Cortex of kidney (tissue), 1 donor: ENCODE measurements at places on chromosomes 2 and 18.

GRCh38 chr18:63440881-63441280 lies 18.6 kb upstream of the VPS4B start:
- no peak for DNase-seq

GRCh38 chr18:40812981-40813515 lies 1142.0 kb upstream of the PIK3C3 start:
- DNase-seq = no peak

DNA sequence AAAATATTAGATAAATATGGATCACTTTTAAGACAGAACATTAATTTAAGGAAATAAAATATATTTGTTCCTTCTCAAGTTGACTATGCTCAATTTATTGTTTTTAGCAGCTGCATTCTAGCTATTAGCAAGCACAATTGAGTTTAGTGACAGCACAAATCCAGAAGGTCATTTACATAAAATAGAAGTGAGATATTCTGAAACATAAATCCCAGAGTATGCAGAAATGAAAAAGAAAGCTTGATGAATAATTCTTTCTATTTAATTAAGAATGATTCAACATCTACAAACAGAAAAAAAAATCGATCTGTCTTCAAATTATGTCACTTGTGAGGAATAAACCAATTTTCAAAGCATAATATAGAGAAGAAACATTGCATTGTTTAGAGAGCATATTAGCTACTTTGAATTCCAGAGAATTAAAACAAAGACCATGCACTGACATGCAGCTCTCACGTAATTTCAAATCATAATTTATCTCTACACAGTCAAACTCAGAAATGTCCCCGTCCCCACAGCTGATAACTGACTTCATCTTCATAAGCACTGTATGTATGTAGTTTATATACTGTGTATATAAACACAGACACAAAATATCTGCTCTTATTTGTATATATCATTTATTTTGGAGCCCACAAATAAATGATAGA lies 458.4 kb downstream of the TMX3 start:
- DNase-seq = no peak

GRCh38 chr2:240397542-240397916 lies 37.9 kb upstream of the GPC1 start:
- DNase-seq = no peak

DNA sequence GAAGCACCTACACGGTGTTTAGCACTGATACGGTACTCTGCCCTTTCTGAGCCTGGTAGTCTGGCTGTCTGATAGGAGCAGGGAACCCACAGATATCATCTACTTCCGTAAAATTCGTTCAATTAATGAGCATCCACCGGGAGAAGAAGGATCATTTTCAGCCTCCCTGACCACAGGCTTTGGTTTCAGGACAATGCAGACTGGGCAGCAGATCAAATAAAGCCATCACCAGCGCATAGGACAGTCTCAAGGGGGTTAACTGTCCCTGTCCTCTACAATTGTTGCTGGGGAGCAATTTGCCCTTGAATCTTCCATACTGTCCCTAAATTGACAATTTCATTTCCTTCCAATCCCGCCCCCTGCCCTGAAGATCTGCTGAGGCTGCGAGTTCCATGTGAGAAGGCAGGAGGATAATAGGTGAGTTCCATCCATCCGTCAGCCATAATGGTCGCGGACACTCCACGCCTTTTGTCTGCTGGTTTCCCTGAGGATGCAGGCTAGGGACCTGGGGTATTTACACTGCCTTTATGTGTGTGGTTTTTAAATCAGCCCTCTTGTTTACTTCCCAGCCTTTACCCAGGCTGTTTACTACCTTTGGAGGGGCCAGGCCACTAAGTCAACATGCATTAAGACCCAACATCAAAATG lies 110.0 kb downstream of the MYCN start:
- no peak for DNase-seq

DNA sequence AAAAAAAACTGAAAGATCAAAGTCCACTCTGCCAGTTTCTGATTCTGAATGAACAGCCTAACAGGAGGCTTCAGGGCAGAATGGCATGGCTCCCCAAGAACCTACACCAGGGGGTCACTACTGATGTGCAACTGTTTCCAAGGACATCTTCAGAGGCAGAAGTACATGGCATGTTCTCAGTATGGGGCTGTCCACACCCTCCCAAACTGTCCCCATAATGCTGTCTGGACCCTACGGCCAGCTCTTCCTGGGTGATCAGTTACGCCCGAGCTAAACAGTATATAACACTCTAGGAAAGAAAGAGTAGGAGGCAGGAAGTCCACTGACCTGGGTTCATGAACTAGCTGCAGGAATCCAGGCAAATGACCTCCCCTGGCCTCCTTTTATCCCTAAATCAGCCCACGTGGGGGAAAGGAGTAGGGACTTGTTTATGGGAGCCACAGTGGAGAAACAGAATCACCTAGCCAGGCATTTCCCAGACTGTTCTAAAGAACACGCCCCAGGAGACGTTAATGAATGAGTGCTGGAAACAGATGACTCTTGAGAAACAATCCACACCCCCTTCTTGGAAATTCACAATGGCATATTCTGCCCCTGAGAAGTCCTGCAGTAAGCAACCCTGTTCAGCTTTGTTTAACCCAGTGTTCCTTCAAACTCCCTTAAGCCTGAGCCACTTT lies 2.5 kb downstream of the TMBIM1 start:
- DNase-seq = no peak

GRCh38 chr2:2926858-2927175 lies 450.8 kb downstream of the EIPR1 start:
- no peak for DNase-seq

- no peak for DNase-seq
Measured at GRCh38 chr2:154457286-154457685, 241.2 kb upstream of the KCNJ3 start.

GRCh38 chr2:164954954-164955701 lies at the start of gene SLC38A11:
SLC38A11 (minus strand) TSS chr2:164955525; CDS start chr2:164955247, 278 bp downstream.
- no peak for DNase-seq

GRCh38 chr2:31387850-31388249 lies 26.7 kb downstream of the XDH start:
- no peak for DNase-seq

GRCh38 chr2:2561346-2562095 lies 230.4 kb upstream of the MYT1L start:
- DNase-seq = no peak

DNA sequence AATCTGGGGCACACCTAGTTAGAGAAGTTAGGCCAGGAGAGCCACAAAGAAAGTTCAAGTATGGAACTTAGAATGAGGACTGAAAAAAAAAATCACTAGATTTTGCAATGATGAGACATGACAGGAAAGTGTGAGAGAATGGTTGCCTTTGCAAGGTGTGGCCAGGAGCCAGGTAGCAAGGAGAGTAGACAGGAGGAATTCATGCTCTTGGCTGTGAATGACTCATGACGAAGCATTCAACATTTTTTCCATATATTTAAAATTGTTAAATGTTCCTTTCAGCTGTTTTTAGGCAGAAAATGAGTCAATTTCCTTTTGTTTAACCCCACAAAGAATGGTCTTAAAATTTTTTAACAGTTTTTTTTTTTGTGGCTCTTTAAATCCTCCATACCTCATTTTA lies 636.9 kb downstream of the PLCL1 start:
- no peak for DNase-seq

DNA sequence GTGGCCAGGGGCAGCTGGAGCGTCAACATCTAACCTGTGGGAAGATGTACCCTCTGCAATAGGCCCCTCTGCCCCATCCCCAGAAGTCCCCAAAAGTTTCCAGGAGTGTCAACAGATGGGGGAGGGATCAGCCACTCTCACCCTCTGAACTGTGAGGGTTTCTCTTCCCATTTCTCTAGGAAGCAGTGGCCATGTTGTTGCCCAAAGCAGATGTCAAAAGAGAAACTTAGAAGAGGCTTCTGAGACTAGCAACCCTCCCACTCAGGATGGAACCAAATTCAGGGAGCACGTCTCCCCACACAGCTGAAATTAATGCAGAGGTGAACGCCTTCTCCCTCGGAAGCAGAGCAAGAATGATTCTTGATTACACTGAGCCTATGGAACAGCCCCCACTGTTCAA lies 70.3 kb downstream of the ARL4C start:
- DNase-seq = no peak

GRCh38 chr2:191190861-191191552 lies 40.2 kb upstream of the STAT4 start:
- DNase-seq = no peak

GRCh38 chr18:33828949-33829348 lies 250.9 kb downstream of the ASXL3 start:
- no peak for DNase-seq

DNA sequence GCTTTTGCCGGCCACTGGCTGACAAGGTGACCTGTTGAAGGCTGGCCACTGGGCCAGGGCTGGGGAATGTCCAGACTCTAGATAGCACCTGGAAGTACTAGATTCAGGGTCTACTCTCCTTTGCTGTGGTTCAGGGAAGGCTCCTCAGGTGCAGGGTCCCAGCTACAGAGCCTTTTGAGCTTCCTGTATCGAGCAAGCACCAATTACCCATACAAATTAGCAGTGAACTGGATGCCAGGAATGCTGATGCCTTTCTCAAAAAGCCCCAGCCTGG lies 213.4 kb downstream of the CYP26B1 start:
- no peak for DNase-seq

GRCh38 chr2:229887441-229887840 lies 34.4 kb downstream of the TRIP12 start:
- DNase-seq = no peak

DNA sequence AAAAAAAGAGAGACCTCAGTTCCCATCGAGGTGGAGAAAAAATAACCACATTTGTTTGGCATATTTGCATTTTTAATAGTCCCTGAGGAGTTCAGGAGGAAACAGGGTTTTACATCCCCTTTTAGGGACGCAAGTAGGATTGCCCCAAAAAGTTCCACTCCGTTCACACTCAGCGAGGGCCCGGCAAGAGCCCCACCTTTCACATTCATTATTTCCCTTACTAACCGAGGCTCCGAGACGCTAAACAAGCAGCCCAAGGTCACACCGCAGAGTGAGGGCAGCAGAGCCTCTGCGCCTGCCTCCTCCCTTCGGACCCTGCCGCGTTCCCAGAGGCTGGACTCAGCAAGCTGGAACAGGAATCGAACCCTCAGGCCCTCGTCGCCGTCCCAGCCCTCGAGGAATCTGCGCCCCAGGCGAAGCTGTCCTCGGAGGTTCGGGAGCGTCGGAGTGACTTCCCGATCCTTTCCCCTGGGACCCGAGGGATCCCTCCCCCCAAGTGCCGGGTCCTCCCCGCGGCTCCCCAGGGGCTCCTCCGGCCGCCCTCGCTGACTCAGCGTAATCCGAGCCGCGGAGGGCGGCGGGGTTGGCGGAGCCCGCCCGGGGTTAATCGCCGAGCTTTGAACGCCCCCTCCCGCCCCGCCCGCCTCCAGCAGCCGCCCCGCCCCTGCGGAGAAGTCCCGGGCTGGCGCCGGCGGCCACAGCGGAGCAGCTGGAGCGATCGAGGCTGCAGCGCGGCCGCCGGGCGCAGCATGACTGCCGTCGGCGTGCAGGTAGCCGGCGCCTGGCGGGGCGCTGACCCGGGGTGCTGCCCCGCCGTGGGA lies at the start of gene TMEM37:
Gene TMEM37, plus strand, starts transcription at position 700 of the 821 bp plus-strand sequence. Its CDS starts 50 bp downstream, at position 750.
- peak; percentile 41 for DNase-seq

DNA sequence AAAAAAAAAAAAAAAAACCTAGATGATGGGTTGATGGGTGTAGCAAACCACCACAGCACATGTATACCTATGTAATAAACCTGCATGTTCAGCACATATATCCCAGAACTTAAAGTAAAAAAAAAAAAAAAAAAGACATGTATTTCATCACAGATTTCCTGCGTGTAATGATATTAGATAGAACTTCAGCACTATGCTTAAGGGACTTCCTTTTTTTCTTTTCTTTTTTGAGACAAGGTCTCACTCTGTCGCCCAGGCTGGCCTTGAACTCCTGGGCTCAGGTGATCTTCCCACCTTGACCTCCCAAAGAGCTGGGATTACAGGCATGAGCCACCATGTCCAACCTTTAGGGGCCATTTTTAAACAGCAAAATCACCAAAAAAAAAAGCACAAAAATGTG lies 42.0 kb downstream of the NEURL3 start:
- no peak for DNase-seq

GRCh38 chr2:48607307-48608014 lies 10.2 kb upstream of the GTF2A1L start:
- DNase-seq = no peak

DNA sequence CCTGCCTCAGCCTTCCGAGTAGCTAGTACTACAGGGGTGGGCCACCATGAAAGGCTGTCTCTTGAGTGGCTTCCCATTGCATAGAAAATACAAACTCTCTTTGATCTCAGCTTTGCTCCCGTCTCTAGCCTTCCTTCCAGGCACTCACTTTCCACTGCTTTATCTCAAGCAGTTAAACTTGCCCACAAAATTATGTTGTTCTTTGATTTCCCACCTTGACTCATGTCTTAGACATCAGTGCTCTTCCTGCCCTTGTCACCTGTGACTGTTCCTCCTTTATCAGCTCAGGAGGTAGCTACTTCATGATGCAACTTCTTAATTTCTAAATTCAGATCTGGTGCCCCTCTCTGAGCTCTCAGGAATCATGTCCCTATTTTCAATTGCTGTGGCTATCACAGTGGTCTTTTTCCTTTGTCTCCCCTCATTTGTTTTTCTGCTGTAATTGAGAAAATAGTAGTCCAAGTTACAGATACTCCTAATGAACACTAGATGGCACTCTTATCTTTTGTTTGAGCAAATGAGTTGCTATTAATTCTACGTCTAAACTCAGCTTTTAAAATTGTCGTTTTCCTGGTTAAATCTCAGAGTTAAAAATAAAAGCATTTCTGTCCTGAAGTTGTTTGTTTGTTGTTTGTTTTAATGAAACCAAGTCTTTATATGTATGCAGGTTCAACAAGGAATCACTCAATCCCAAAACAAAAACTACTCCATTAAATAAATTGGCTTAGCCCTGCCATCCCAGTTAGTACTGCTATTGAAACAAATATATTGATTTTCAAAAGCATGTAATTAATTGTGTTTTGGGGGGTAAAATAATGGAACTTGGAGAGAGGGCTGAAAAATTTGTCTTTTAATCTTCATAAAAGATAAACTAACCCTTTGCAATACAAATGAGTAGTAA lies 46.9 kb upstream of the GREB1L start:
- DNase-seq = no peak
